ENCODE measurements at places on chromosomes 5 and 9.

DNA sequence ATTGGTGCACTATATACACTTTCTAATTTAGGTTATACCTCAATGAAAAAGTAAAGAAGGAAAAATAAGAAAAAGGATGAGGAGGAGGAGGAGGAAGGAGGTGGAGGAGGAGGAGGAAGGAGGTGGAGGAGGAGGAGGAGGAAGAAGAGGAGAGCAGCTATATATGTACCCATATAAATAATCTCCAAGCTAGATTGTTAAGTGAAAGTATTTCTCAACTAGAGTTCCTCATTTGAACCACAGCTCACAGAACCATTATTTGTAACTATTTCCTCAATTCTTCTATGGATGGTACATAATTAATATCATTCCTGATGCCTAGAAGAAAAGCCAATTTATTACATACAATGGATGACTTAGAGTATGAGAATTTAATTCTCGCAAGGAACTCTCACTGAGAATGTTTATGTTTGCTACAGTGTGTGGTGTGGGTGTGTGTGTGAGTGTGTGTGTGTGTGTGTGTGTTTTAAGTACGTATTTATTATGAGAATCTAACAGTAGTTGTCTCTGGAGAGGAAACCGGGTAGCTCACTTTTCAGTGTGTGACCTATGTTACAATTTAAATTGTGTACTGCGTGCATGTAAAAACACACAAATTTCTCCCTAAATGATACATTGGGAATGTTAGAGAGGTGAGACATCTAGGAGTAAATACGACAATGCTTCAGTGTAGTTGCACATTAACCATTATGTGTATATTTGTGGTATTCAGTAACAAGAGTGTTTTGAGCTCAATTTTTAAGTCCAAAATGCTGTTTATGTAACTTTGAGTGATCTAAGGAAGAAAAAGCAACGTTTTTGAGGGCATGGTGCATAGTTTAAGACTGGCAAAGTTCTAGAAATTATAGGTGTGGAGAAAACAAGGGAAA is 20.2 kb upstream of the NREP start:
- DNase-seq, result no peak

DNA sequence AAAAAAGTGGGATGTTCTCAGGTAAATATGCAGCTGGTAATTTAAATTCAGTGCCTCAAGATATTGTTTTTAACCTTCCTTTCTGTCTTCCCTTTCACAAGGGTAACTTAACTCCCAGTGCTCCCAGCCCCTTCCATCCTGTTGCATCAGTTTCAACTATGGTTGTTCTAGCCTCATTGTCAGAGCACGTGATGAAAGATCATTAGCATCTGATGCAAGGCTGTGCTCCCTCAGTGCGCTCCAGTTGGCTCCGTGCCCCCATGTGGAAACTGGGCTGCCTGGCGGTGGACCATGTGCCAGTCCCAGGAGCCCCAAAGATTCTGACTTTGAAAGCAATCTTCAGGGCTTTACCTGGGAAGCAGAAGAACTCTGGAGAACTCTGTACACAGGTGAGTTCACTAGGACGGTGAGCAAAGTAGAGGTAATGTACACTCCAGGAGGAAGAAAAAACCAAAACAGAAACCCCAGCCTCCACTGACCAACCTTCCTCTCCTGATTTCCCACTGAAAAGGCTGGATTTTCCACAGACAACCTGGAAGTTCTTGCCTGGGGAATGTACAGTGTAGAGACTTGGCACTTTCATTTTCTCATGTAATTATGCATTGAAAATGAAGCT is 96.9 kb downstream of the SLC1A3 start:
- DNase-seq, result no peak

- DNase-seq, result no peak
These were observed 95.8 kb upstream of the ANKRD55 start for GRCh38 chr5:56328753-56329560.

GRCh38 chr5:114174131-114174530 is 187.7 kb upstream of the KCNN2 start:
- no peak for DNase-seq

All from globus pallidus (tissue), 1 donor.